ENCODE measurements at places on chromosomes 7 and 10.

GRCh38 chr7:66123175-66123528 is 8.5 kb downstream of the CRCP start:
- DNase-seq = no peak

GRCh38 chr10:118151461-118151860 is 104.7 kb upstream of the RAB11FIP2 start:
- no peak for DNase-seq

GRCh38 chr10:124289851-124290795 is 128.6 kb downstream of the OAT start:
- no peak for DNase-seq

GRCh38 chr10:104317269-104317710 is 21.0 kb downstream of the ITPRIP start:
- DNase-seq = no peak

GRCh38 chr10:78408671-78409472 is 375.2 kb downstream of the RPS24 start:
- no peak for DNase-seq

DNA sequence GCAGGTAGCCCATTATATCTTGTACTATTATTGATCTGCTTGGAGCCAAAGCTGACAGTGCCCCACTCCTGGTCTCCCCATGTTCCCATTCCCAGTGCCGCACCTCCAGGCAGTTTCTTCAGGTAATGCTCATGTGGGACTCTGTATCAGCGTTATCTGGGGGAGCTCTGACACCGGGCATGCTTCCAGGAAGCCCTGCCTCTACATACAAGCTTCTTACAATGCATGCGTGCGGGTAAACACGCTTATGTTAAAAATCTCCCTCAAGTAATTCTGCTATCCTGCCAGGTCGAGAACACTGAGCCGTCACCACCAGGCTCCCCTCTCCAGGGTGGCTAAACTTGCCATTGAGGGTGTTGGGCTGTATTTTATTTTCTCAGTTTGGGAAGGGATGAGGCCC is 61.6 kb upstream of the LBX1 start:
- no peak for DNase-seq

DNA sequence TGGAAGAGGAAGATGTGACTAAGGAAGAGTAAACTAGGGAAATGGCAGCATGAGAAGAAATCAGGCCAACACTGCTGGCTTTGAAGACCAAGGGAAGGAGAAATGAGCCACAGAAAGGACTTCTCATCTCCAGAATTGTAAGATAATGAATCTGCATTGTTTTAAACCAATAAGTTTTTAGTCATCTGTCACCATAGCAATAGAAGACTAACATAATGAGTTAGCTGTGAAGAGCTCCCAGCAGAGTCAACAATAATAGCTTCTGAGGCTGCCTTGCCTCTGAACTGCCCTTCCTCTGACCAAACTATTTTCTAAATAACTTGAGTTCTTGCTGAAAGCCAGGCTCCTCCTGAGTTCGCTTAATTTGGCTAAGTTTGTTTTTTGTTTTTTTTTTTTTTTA is 103.6 kb downstream of the CACNA2D1 start:
- DNase-seq = no peak

- peak; percentile 30 for DNase-seq
Observed at GRCh38 chr7:159025161-159025779, 119.4 kb downstream of the VIPR2 start.

- no peak for DNase-seq
Observed at GRCh38 chr10:114613237-114613979, 44.7 kb downstream of the ABLIM1 start.

DNA sequence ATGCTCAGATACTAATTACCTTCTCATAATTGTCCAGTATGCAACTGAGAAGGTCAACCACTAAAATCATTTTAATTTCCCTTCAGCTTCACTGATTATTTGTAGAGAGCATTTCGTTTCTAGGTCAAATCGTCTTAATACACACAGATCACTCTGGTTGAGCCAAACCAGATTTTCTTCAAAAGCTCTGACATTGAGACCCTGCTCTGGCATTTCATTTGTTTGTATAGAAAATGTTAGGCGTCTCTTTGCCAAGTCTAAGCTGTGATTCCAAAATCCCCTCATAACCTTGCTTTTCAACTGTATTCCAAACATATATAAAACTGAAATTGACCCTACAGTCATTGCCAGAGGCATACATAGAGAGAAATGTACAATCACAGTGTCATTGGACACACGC is 520.0 kb downstream of the CNTNAP2 start:
- no peak for DNase-seq

DNA sequence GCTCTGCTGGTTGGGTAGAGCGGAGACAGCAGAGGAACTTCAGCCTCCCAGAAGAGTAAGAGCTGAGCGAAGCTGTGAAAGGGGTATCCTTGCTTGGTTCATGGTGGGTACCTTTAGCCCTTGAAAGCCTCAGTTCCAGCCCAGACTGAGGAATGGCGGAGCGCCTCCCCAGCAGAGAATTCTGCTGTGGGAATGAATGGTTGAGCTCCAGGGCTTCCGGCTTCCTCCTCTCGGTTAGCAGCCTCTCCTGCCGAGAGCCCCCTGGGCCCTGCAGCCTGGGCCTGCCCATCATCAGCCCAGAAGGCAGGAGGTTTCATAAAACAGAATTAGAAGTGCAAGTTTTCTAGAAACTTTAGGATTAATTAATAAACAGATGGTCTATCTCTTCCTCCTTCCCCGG is 79.9 kb upstream of the ANLN start:
- no peak for DNase-seq

DNA sequence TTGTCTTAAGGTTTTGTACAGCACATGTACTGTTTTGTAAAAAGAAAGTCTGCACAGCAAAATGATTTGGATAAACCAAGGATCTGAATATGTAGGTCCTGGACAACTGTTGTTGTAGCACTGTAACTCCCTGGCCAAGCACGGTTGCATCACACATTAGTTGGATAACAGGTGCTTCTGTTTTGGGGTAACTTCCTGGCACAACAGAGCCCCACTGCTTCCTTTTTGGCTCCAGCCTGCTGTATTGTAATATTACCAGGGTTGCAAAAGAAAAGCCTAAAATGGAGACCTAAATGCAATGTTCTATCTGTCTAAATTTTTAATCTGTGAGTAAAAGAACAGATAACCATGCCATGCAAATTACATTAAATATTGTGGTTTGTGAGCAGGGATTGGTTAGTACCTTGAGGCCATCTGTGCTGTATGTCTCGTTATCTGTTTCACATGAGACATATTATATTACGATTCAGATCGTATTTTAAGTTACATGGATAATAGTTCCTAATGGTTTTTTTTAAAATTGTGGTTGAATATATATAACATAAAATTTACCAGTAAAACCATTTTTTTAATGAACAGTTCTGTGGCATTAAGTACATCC is 27.5 kb upstream of the WAC start:
- no peak for DNase-seq

DNA sequence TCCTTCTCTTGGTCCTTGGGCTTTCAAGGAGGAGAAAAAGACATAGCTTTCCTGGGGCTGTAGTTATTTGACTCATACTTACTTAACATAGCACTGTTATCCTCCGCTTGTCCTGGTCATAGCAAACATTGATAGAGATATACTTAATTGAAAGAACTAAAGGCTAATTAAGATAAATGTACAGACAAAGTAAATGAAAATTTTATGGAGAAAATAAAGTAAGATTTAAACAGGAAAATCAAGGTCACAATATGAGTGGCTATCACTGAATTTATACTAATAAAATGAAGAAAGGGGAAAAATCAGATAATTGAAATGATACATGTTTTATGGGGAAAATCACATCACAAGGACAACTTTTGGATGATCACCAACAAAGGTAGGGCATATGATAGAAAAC is 849.7 kb downstream of the GRM8 start:
- DNase-seq = no peak

- no peak for DNase-seq
Observed at GRCh38 chr7:12244129-12244528, 33.0 kb downstream of the TMEM106B start.

GRCh38 chr10:131216681-131217230 is 94.8 kb downstream of the TCERG1L start:
- DNase-seq = no peak

- no peak for DNase-seq
Observed at GRCh38 chr10:77681839-77682238, 44.2 kb upstream of the KCNMA1 start.

- DNase-seq = no peak
Observed at GRCh38 chr10:133422223-133422806, 2.1 kb downstream of the SPRN start.
